Muscle of leg (tissue), 16 donors: ENCODE measurements at places on chromosomes 16 and 17.
A peak's percentile ranks its signal among the peaks of the same experiment; 100 is the strongest.

GRCh38 chr17:57871155-57871554, 21.3 kb upstream of the MRPS23 start:
- no peak for DNase-seq

GRCh38 chr16:14549789-14550153, 80.3 kb downstream of the PARN start:
- DNase-seq, result no peak

DNA sequence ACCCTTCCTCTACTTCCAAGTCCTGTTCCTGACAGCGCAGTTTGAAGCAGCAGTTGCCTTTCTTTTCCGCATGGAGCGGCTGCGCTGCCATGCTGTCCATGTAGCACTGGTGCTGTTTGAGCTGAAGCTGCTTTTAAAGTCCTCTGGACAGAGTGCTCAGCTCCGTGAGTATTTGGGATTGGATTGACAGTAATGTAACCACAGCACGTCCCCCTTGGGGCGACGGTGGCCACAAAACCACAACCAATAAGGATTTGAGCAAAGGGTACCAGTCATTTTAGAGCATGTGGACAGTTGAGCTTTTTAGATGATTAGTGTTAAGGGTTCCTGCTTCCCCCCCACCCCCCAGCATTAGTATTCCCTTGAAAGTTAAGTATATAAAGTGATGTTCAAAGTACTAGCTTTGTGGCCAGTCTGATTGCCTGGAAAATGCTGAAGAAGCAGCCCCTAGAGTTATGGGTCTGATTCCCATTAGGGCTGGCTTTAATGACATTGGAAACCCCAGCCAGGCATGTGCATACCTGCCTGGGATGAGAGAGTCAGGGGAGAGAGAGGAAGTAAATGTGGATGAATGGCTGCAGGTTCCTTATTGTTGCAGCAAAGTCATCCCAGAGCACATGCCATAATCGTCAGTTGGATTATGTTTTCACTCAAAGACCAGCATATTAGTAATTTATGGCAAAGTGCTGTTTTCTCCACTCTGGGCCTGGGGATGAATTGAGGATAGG, 31.6 kb upstream of the SLC12A3 start:
- no peak for DNase-seq

- no peak for DNase-seq
These were observed 81.0 kb downstream of the ABCC1 start for GRCh38 chr16:16030449-16030848.

GRCh38 chr17:19507775-19508576, 25.7 kb upstream of the SLC47A1 start:
- peak; percentile 98 for DNase-seq

- DNase-seq, result no peak
These were observed 19.3 kb downstream of the SHISA9 start for GRCh38 chr16:12920739-12921138.
